RWPE2 (cell line): ENCODE measurements at places on chromosomes 6 and 20.

- no peak overlapping the region for H3K27ac ChIP-seq
- no peak overlapping the region for H3K4me3 ChIP-seq
- H3K36me3 ChIP-seq, result no peaks in the 10 kb centered on the region
Observed at GRCh38 chr6:7820288-7820835, 90.2 kb downstream of the TXNDC5 start.

GRCh38 chr6:125797886-125798444 lies 7.2 kb downstream of the NCOA7 start:
- DNase-seq, result no peak
- H3K4me3 ChIP-seq, result no peak overlapping the region
- H3K4me1 ChIP-seq, result peaks cover 27% of the 10 kb centered on the region
- H3K36me3 ChIP-seq, result peaks cover 12% of the 10 kb centered on the region; the same call in 1 of the 2 replicates
- H3K27me3 ChIP-seq, result no peaks in the 10 kb centered on the region

- H3K4me3 ChIP-seq, result no peak overlapping the region
- H3K4me1 ChIP-seq, result peaks cover 22% of the 10 kb centered on the region
- DNase-seq, result no peak
Observed at GRCh38 chr6:138456401-138456790, 42.9 kb downstream of the NHSL1 start.

GRCh38 chr6:109014606-109015005 lies 80.0 kb downstream of the SESN1 start:
- no peaks in the 10 kb centered on the region for H3K36me3 ChIP-seq
- no peak for DNase-seq
- H3K4me3 ChIP-seq, result no peak overlapping the region
- peaks cover 14% of the 10 kb centered on the region for H3K4me1 ChIP-seq
- H3K27me3 ChIP-seq, result no peaks in the 10 kb centered on the region
- no peak overlapping the region for H3K27ac ChIP-seq

DNA sequence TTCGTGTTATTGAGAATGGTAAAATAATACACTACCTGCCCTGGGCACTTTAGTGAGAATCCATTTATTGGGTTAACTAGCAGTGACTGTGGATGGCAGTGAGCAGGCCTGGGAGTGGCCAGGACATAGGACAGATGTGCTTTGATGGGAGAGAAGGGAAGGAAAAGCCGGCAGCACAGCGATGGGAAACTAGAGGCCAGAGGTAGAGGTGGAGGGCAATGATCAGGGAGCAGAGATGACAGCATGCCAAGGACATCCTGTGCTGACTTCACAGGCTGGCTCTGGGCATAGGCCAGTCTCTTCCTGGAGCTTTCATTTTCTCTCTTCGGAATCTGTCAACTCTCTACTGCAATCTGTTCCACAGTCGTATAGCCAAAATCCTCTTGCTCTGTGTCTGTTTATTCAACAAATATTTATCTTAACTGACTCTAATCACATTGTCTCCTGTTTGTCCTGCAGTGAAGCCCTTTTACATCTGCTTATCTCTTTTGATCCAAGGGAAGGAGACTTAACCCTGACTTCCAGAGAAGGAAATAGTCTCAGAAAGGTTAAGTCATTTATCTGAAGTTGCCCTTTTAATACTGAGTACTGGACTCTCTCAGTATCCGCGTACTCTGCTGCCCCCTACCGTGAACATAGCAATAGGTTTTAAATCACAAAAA lies 18.4 kb upstream of the MMP24 start:
- H3K27ac ChIP-seq, result peak overlapping the region; percentile 2
- no peaks in the 10 kb centered on the region for H3K36me3 ChIP-seq
- H3K4me1 ChIP-seq, result no peaks in the 10 kb centered on the region
- no peak overlapping the region for H3K4me3 ChIP-seq
- no peaks in the 10 kb centered on the region for H3K27me3 ChIP-seq

DNA sequence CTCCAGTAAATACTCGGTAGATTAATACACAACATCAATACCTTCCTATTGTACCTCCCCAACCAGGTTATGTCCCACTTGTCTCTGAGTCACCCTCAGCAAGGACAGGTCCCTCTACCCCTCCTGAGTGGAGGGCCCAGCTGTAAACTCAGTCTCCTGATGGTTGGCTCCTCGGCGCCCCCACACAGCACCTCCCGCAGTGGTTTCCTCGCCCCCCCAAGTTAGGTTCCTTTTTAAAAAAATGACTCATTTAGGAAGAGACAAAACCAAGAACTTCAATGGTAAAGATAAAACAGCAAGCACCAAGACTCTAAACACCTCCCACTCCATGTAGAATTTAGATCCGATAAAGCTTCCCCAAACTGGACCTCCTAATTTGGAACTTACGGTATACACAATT lies 83.5 kb downstream of the TRERF1 start:
- H3K27me3 ChIP-seq, result no peaks in the 10 kb centered on the region
- no peak for DNase-seq
- 0 out of 2 replicates have a peak, but pooled peaks cover 6% of the 10 kb centered on the region for H3K36me3 ChIP-seq
- H3K4me1 ChIP-seq, result peaks cover 5% of the 10 kb centered on the region

GRCh38 chr6:70370496-70370895 lies 42.8 kb upstream of the FAM135A start:
- H3K27me3 ChIP-seq, result peaks cover 48% of the 10 kb centered on the region
- no peaks in the 10 kb centered on the region for H3K36me3 ChIP-seq
- no peak overlapping the region for H3K4me3 ChIP-seq
- H3K27ac ChIP-seq, result no peak overlapping the region
- no peak for DNase-seq

DNA sequence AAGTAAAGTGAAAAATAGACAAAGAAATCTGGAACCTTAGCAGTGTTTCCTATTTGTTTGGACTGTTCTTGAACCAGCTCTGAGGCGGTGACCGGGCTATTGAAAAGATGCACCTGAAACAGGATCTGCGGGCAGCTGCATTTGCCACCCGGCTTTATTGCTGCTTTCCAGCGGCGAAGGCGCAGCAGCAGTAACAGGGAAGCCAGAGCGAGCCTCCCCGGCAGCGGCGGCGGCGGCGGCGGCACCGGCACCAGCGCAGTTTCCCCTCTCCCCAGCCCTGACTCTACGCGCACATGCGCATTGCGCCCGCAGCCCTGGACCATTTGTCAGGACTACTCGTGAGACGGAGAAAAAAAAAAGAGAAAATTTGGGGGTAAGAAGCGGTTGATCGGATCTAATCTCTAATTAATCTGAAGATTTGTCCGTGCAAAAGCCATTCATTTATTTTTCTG lies at the start of gene L3MBTL3:
L3MBTL3 (plus strand) TSS at position 290 of the 452 bp plus-strand sequence. CDS start 24,119 bp downstream, outside the sequence.
- H3K36me3 ChIP-seq, result no peaks in the 10 kb centered on the region
- H3K4me1 ChIP-seq, result peaks cover 4% of the 10 kb centered on the region
- peak within 1 kb of the TSS; percentile 42 for H3K27ac ChIP-seq
- H3K27me3 ChIP-seq, result no peaks in the 10 kb centered on the region
- H3K4me3 ChIP-seq, result peak within 1 kb of the TSS; percentile 97
- peak; percentile 76 for DNase-seq

DNA sequence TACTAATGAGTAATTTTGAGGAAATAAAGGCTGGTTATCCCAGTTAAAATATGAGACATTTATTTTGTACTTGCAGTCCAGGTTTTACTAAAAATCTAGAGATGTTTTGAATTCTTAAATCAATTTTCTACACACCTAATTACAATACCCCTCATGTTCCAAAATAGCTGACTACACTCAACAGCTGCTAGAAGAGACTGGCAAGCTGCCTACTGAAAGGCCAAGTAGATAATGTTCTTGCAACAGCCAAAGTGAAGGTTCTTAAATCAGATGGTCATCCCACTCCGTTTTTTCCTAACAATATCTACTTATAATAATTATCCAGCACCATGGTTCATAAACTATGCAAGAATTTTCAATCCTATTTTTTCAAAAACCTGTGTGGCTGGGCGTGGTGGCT lies 69.0 kb downstream of the DTNBP1 start:
- no peaks in the 10 kb centered on the region for H3K27me3 ChIP-seq
- no peak overlapping the region for H3K4me3 ChIP-seq
- H3K27ac ChIP-seq, result no peak overlapping the region

DNA sequence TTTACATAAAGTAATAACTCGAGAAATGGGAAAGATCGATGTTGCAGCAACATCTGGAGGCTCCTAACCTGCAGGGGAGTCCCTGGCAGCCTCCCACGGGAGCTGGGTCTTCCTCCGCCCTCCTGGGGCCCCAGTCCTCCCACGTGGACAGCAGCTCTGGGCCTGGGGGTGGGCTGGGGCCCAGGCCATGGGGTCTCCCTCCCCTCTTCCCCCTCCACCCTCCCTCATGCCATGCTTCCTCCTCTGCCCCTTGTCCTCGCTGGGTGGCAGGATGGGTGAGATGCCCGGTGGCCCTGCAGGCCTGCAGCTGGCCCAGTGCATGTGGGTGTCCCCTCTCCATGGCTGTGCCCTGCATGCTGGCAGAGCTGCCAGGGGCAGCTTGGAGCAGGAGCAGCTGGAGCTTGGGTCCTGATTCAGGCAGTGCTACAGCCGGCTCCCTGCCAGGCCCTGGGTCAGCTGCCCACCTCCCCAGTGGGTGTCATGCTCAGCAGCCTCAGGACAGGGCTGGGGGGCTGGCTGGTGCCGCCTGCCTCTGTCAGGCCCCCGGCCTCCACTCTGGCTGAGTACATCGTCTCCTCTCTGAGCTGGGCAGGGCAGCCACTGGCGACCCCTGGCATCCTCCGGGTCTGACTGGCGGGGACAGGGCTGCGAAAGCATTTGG lies 48.9 kb upstream of the BHLHE23 start:
- no peaks in the 10 kb centered on the region for H3K4me1 ChIP-seq
- no peak overlapping the region for H3K27ac ChIP-seq
- no peak overlapping the region for H3K4me3 ChIP-seq
- no peaks in the 10 kb centered on the region for H3K36me3 ChIP-seq
- DNase-seq, result peak; percentile 78

DNA sequence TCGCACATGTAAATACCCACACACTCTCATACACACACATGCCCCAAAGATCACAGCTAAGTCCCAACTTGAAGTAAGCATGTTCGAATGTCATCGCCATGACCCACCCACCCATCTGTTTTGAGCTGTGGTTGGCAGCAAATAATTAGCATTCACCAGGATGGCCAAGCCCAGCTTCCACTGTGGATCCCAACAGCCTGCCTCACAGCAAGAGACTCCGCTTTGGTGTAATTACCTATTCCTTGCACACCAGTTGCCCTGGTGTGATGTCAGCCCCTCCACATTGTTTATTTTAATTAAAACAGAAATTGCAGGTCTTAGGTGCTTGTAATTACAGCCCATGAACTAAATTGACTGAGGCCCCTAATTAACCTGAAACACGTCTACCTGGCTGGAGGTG lies 81.1 kb downstream of the MAFB start:
- H3K4me3 ChIP-seq, result no peak overlapping the region
- DNase-seq, result no peak
- no peak overlapping the region for H3K27ac ChIP-seq
